ENCODE measurements at places on chromosomes 6 and 20.

- no peak for DNase-seq
Measured at GRCh38 chr6:44285552-44286284, 15.5 kb downstream of the TMEM151B start.

- peak; percentile 40 for DNase-seq
Measured at GRCh38 chr20:37190354-37191112, 11.2 kb upstream of the MROH8 start.

- DNase-seq: no peak
Measured at GRCh38 chr6:48695872-48696271, 584.9 kb upstream of the PTCHD4 start.

GRCh38 chr20:36270744-36271638, 34.7 kb downstream of the AAR2 start:
- DNase-seq: no peak

DNA sequence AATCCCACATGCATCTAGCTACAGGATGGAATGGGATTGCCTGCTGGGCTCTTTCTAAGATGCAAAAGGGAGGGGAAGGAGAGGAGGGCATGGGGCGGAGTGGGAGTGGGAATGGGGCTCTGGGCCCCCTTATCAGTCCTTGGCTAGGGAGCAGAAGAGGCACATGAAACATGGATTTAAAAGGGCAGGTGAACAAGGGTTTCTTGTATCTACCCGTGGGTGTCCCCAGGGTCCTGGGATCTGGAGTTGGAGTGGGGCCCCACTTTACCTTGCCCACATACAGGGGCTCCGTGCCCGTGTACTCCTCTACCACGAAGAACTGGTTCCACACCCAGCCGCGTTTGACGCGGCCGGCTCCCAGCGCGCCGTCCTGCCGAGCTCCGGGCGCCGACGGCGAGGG, 57.5 kb downstream of the CDH22 start:
- DNase-seq: no peak

GRCh38 chr6:108762394-108762793, 85.8 kb upstream of the ARMC2 start:
- no peak for DNase-seq

DNA sequence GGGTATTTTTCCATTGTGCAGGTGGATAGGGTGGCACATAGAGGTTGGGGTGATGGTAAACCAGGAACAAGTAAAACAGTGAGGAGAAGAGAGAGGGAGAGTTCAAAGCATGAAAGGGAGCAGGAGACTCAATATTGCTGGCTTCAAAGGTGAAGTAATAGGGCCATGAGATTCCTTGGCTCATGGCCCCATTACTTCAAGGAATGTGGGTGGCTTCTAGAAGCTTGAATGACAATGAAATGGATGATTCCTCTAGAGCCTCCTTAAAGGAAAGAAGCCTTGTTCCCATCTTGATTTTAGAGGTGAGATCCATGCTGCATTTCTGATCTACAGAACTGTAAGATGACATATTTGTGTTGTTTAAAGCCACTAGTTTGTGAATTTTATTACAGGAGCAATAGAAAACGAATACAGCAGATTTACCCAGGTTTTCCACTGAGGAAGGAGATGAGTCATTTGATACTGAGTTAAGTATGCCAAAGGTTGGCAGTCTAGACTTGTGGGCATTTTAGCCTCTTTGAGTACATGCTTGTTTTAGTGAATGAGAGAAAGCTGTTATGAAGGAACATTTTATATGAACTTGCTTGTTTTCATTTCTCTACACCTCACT, 110.4 kb downstream of the PLCB4 start:
- DNase-seq: no peak

GRCh38 chr20:10576411-10577090, 97.2 kb downstream of the JAG1 start:
- no peak for DNase-seq

DNA sequence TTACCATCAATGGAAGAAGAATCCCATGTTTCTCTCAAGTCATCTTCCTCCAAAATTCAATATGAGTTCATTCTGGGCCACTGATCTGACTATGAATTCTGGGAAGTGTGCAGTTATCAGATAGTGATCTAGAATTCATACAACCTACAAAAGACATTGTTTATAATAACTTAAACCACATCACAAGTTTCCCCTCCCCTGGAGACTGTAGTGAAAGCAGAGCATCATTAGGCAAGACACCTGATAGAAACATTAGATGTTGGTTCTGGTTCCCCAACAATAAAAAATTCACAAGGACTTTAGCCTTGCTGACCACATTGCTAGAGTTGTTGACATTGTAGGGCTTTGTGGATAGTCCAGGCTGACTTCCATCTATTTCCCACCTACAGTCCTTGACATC, 506.4 kb upstream of the JAG1 start:
- no peak for DNase-seq

DNA sequence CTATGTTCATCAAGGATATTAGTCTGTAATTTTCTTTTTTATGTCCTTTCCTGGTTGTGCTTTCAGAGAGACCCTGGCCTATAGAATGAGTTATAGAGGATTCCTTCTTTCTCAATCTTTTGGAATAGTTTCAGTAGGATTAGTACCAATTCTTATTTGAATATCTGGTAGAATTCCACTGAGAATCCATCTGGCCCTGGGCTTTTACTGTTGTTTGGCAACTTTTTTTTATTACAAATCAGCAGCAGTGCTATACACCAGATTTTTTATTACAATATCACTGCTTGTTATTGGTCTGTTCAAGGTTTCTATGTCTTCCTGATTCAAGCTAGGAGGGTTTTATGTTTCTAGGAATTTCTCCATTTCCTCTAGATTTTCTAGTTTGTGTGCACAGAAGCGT, 50.0 kb upstream of the NRSN1 start:
- no peak for DNase-seq

- DNase-seq: no peak
Measured at GRCh38 chr20:49905415-49906091, 9.8 kb downstream of the SPATA2 start.

DNA sequence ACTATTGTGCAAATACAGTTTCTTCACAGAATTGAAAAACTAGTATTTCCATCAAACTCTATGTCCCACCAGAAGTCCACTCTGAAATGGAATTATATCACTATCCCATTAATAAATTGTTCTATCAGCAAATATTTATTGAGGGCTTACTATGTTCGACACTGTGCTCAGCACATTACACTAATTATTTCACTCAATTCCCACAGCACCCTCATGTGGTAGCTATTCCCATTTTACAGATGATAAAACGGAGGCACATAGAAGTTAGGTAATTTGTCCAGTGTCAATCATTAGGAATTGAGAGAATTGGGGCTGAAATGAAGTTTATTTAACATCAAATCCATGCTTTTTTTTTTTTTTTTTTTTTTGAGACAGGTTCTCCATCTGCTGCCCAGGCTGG, 52.5 kb downstream of the MKKS start:
- no peak for DNase-seq

DNA sequence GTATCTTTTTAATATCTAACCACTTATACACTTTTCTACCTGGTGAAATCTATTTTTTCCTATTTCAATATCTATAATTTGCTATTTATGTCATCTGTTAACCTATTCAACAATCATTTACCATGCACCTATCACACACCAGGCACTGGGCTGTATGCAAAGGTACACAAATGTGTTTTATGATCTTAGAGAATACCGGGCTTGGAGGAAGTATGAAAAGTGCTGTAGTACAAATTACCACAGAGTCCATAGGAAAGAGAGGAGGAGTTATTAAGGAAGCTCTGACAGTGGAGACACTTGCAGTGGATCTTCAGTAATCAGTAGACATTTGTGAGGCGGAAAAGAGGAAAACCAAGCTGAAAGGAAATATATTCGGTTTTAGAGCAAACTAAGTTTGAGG, 96.0 kb downstream of the HIVEP2 start:
- DNase-seq: no peak

All from NCI-H1436 treated with DMSO at 0.1 percent for 48 hours (cell line).